Posterior vena cava (tissue), 2 donors: ENCODE measurements at places on chromosomes 1 and 21. TPM values are rescaled to one million over a fixed set of nuclear protein-coding genes. Genes with fewer than 3 reads are reported as not detected.

The SLFNL1 gene
- 0.38 TPM for total RNA-seq

The RABIF gene
- total RNA-seq: 7.9 TPM

The TFAP2E gene
- 0.65 TPM for total RNA-seq

The GUCA2B gene
- not detected for total RNA-seq

The CD84 gene
- total RNA-seq: 16.8 TPM

The UMODL1 gene
- not detected for total RNA-seq

The C2CD4D gene
- not detected for total RNA-seq

The FAM229A gene
- 4.4 TPM for total RNA-seq

The LAMB3 gene
- total RNA-seq: 1.5 TPM

The AGPAT3 gene
- total RNA-seq: 43.2 TPM

The SMIM1 gene
- total RNA-seq: 14.5 TPM

The NR0B2 gene
- total RNA-seq: not detected

The PAQR7 gene
- 5.9 TPM for total RNA-seq

The CHIT1 gene
- total RNA-seq: 0.14 TPM

The SYT14 gene
- not detected for total RNA-seq

The GBP7 gene
- total RNA-seq: not detected

The ADAMTS5 gene
- total RNA-seq: 20.4 TPM

The CASZ1 gene
- 21.5 TPM for total RNA-seq

The GSTM3 gene
- total RNA-seq: 35.1 TPM

The ABCG1 gene
- 11.8 TPM for total RNA-seq

The SRSF10 gene
- 74.1 TPM for total RNA-seq

The CRP gene
- total RNA-seq: 0.33 TPM

The CD2 gene
- 1.1 TPM for total RNA-seq

The ST6GALNAC3 gene
- total RNA-seq: 12.9 TPM

The TRIM46 gene
- 2.1 TPM for total RNA-seq

The LAX1 gene
- total RNA-seq: 0.83 TPM

The PCSK9 gene
- total RNA-seq: 0.32 TPM

The OR10J1 gene
- total RNA-seq: not detected

The LINGO4 gene
- not detected for total RNA-seq

The TSACC gene
- total RNA-seq: not detected

The CD1E gene
- not detected for total RNA-seq

The TNFRSF18 gene
- total RNA-seq: 0.33 TPM

The ACTA1 gene
- total RNA-seq: 6.4 TPM

The KLF17 gene
- 0.24 TPM for total RNA-seq
